Mesendoderm (in vitro differentiated cells): ENCODE measurements at places on chromosomes 6 and 20.

GRCh38 chr6:138586638-138587037 is 87.3 kb upstream of the NHSL1 start:
- no peaks in the 10 kb centered on the region for H3K36me3 ChIP-seq
- no peaks in the 10 kb centered on the region for H3K4me1 ChIP-seq
- no peak overlapping the region for H3K4me3 ChIP-seq
- DNase-seq, result no peak
- H3K27me3 ChIP-seq, result no peaks in the 10 kb centered on the region

DNA sequence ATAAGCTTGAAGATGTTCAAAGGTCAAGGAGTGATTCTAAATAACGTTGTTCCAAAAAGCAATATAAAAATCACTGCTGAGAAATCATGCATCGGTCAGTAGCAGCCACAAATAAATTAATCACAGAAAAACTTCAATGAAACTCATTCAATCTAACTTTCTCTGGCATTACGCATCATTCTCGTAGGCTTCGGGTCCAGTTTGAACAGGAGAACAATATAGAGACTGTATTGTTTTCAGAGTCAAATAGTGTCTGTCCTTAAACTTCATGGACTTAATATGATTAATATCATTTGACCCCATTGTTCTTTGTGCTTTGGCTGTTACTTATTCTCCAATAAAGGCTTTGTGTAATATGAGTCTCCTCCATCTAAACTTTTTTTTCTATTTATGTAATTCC is 200.4 kb downstream of the C6orf118 start:
- H3K27me3 ChIP-seq, result no peaks in the 10 kb centered on the region
- no peak overlapping the region for H3K27ac ChIP-seq
- no peaks in the 10 kb centered on the region for H3K4me1 ChIP-seq
- DNase-seq, result no peak
- H3K36me3 ChIP-seq, result no peaks in the 10 kb centered on the region
- H3K4me3 ChIP-seq, result no peak overlapping the region

DNA sequence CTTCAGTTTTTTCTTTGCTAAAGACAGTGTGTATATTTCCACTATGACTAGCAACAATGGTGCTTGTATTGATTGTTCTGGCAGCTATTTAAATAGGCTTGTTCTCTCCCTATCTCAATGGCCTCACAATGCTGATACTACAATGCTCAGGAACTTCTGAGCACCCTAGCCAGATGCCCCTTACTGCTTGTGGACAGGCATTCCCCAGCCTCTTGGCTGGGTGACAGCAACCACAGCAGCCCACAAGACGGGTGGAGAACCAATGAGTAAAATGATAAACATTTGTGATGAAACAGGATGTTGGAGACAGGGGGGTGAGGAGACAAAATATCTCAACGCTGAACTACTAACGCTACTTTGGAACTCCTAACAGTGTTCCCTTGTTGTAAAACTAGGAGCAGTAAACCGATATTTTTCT is 42.3 kb downstream of the HIVEP2 start:
- H3K36me3 ChIP-seq, result no peaks in the 10 kb centered on the region
- no peak for DNase-seq
- H3K27ac ChIP-seq, result no peak overlapping the region
- H3K4me3 ChIP-seq, result no peak overlapping the region
- H3K4me1 ChIP-seq, result no peaks in the 10 kb centered on the region

GRCh38 chr6:46022106-46022948 is 6.7 kb upstream of the CLIC5 start:
- H3K36me3 ChIP-seq, result no peaks in the 10 kb centered on the region
- no peaks in the 10 kb centered on the region for H3K4me1 ChIP-seq
- DNase-seq, result no peak
- H3K27ac ChIP-seq, result no peak overlapping the region

- H3K4me3 ChIP-seq, result no peak overlapping the region
- H3K27ac ChIP-seq, result no peak overlapping the region
- peaks cover 1% of the 10 kb centered on the region for H3K4me1 ChIP-seq
- no peak for DNase-seq
These were observed 63.1 kb downstream of the ATXN1 start for GRCh38 chr6:16698162-16698533.

DNA sequence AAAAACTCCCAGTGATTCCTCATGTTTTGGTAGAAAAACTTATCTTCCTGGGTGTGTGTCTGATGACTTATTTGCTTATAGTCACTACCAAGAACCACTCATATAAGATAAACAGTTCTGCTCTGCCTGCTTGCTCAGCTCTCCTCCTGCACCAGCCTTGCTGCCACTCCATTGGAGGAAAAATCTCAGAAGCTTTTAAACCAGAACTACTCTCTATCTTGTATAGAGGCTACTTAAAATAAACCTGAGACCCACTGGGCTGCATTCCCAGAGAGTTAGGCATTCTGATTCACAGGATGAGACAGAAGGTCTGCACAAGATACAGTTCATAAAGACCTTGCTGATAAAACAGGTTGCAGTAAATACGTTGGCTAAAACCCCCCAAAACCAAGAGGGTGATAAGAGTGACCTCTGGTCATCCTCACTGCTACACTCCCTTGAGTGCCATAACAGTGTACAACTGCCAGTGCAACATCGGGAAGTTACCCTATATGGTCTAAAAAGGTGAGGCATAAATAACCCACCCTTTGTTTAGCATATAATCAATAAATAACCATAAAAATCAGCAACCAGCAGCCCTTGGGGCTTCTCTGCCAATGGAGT is 728.3 kb downstream of the EPHA7 start:
- H3K36me3 ChIP-seq, result no peaks in the 10 kb centered on the region
- no peaks in the 10 kb centered on the region for H3K27me3 ChIP-seq
- no peak overlapping the region for H3K4me3 ChIP-seq
- H3K4me1 ChIP-seq, result no peaks in the 10 kb centered on the region
- no peak overlapping the region for H3K27ac ChIP-seq

- peaks cover under 1% of the 10 kb centered on the region for H3K4me1 ChIP-seq
- no peaks in the 10 kb centered on the region for H3K36me3 ChIP-seq
- H3K27me3 ChIP-seq, result no peaks in the 10 kb centered on the region
- H3K4me3 ChIP-seq, result no peak overlapping the region
These were observed 10.5 kb downstream of the SUMO4 start for GRCh38 chr6:149410557-149410956.

DNA sequence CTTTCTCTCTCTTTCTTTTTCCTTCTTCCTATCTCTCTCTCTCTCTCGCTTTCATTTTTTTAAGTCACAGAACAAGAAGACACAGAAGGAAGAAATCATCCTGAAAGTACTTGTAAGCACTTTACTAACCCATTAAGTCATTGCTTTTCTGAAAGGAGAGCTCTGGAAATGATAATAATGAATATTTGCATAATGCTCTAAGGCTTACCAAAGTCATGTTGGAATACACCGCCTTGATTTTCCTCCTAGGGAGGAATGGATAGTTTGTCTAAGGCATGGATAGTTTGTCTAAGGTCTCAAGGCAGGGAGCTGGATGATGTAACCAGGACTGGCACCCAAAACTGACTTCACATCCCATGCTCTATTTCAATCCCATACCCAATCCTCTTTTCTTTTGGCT is 12.9 kb upstream of the CTCFL start:
- no peak for DNase-seq
- H3K4me3 ChIP-seq, result no peak overlapping the region
- H3K36me3 ChIP-seq, result no peaks in the 10 kb centered on the region

DNA sequence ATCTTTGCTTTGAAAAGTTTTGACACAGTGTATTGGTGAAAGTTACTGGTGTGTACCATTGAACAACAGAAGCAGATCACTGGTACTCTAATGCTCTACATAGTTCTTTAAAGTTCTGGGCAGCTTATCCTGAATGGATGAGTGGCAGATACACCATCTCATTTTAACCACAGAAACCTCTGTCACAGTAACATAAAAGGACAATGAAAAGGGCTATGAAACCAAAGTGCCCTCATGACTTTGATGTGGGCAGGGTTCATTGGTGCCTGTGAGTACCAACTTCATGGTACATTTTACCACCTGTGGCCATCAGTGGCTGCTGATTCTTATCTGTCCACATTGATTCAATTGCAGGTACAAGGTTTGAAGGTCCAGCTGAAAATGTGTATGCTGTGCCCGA is 285.7 kb upstream of the PREP start:
- H3K27ac ChIP-seq, result no peak overlapping the region
- H3K27me3 ChIP-seq, result no peaks in the 10 kb centered on the region
- DNase-seq, result no peak
- no peaks in the 10 kb centered on the region for H3K36me3 ChIP-seq

GRCh38 chr6:44304282-44305199 is 8.6 kb downstream of the AARS2 start:
- H3K27ac ChIP-seq, result no peak overlapping the region
- H3K4me1 ChIP-seq, result peaks cover 2% of the 10 kb centered on the region
- DNase-seq, result peak; percentile 70
- H3K4me3 ChIP-seq, result no peak overlapping the region
- no peaks in the 10 kb centered on the region for H3K27me3 ChIP-seq
- peaks cover 24% of the 10 kb centered on the region for H3K36me3 ChIP-seq

GRCh38 chr20:33835615-33836172 is 24.5 kb downstream of the CHMP4B start:
- H3K27ac ChIP-seq, result no peak overlapping the region
- peak; percentile 18 for DNase-seq
- H3K4me3 ChIP-seq, result no peak overlapping the region
- H3K4me1 ChIP-seq, result peaks cover 2% of the 10 kb centered on the region

DNA sequence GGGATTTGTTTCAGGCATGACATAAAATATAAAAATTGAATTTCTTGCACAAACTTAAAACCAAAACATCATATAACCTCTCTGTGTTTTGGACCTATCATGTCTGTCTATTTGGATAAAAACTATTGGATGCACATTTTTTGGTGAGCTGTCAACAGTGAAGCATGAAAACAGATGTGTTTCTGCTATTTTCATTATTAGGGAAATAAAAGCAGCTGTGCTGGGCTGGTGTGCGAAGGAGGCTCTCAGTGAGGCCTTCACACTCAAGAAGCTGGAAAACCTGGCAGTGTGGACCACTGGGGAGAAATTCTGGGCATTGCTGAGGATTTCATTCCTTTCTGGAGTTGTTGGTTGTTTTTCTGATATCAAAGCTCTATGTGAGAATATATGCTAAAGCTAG is 395.3 kb downstream of the GJA1 start:
- H3K36me3 ChIP-seq, result no peaks in the 10 kb centered on the region
- DNase-seq, result no peak
- H3K4me1 ChIP-seq, result no peaks in the 10 kb centered on the region
- H3K27me3 ChIP-seq, result no peaks in the 10 kb centered on the region
- H3K4me3 ChIP-seq, result no peak overlapping the region

- H3K4me1 ChIP-seq, result peaks cover 2% of the 10 kb centered on the region
- H3K27ac ChIP-seq, result no peak overlapping the region
- H3K4me3 ChIP-seq, result peak overlapping the region; percentile 13
- no peaks in the 10 kb centered on the region for H3K36me3 ChIP-seq
- peak; percentile 86 for DNase-seq
These were observed 106.6 kb downstream of the TRIM27 start for GRCh38 chr6:28816909-28817807.

DNA sequence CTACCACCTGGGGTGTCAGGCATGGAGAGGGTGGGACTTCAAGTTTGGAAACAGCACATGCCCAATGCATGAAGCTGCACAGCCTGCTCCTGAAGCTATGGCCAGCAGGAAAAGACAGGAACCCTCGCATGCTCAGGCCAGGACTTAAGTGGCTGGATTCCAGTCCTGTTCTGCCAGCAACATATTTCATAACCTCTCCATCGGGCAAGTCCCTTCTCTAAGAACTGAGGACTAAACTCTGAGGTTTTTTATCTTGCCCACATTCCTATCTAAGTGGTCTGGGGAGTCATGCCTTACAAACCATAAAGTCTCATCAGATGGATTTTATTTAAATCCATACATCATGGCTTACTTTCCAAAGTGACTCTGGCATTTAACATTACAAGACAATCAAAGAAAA is 27.5 kb upstream of the AGPAT4 start:
- no peaks in the 10 kb centered on the region for H3K36me3 ChIP-seq

- H3K36me3 ChIP-seq, result no peaks in the 10 kb centered on the region
- no peak for DNase-seq
These were observed 32.4 kb downstream of the SLC2A12 start for GRCh38 chr6:134020071-134020470.

GRCh38 chr6:132607544-132608233 is 16.4 kb downstream of the TAAR2 start:
- H3K27ac ChIP-seq, result no peak overlapping the region
- H3K4me1 ChIP-seq, result no peaks in the 10 kb centered on the region
- H3K4me3 ChIP-seq, result no peak overlapping the region
- no peaks in the 10 kb centered on the region for H3K36me3 ChIP-seq

DNA sequence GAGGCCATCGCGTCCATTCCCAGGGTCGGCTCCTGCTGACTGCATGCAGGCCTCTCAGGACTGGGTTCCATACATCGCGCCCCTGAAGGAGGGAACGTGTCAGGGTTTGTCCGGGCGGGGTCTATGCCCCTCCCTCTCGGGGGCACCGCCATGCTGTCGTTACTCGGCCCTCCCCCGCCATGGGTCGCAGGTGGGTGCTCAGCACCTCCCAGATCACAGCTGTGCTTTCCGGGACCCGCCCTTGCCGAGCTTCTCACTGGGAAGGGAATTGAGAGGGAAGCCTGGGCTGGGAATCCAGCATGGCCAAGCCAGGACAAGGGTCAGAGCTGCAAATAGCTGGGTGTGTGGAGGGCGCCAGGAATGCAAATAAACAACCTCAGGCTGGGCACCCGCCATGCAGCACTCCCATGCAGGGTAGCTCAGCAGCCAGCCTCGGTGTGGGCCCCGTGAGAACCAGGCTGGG is at the start of gene FRMD1:
TSS of gene FRMD1 (minus strand) at position 270 of the 463 bp plus-strand sequence. CDS start at position 152, 118 bp downstream.
- DNase-seq, result no peak
- no peaks in the 10 kb centered on the region for H3K27me3 ChIP-seq
- no peaks in the 10 kb centered on the region for H3K36me3 ChIP-seq
- H3K4me3 ChIP-seq, result no peak within 1 kb of the TSS
- H3K27ac ChIP-seq, result no peak within 1 kb of the TSS

- no peak overlapping the region for H3K4me3 ChIP-seq
- no peaks in the 10 kb centered on the region for H3K4me1 ChIP-seq
- peak; percentile 64 for DNase-seq
- no peak overlapping the region for H3K27ac ChIP-seq
- no peaks in the 10 kb centered on the region for H3K36me3 ChIP-seq
These were observed 67.6 kb downstream of the PSMG4 start for GRCh38 chr6:3326184-3326971.

DNA sequence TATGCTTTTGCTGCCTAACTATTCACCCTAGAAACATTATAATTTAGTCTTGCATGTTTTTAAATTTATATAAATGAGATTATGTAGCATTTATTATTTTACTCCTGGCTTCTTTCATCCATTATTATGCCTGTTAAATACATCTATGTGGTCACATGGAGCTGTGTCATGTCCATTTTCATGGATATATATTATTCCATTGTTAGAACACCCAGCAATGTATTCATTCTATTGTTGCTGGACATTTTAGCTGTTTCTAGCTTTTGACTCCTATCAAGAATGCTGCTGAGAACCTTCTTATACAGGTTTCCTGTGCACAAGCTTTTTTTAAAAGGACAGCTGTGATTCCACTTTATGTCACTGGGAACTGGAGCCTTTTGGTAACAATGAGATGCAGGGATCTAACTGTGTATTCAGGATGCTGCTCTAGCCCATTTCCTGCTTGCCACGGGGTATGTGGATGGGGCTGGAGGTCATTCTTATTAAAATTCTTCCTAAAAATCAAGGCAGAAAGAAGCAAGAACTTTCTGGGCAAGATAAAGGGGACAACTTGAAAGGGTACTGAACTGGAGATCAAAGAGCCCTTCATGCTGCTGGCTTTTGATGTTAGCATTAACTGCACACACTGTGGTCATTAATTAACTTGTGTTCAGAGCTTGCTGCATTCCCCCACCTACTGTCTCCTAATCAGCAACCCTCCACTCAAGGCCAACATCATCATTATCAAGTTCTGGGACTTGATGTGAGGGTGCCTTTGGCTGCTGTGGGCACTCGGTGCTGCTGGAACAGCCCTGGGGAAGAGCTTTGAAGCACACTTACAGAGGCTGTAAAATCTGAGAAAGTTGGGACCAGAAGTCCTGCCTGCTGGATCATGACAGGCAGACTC is 96.6 kb upstream of the AKIRIN2 start:
- no peak for DNase-seq
- H3K27me3 ChIP-seq, result no peaks in the 10 kb centered on the region
- no peaks in the 10 kb centered on the region for H3K36me3 ChIP-seq
- no peaks in the 10 kb centered on the region for H3K4me1 ChIP-seq
